ENCODE measurements at places on chromosomes 5 and 9. TPM values are rescaled to one million over a fixed set of nuclear protein-coding genes. Genes with fewer than 3 reads are reported as not detected.
A peak's percentile ranks its signal among the peaks of the same experiment; 100 is the strongest.

DNA sequence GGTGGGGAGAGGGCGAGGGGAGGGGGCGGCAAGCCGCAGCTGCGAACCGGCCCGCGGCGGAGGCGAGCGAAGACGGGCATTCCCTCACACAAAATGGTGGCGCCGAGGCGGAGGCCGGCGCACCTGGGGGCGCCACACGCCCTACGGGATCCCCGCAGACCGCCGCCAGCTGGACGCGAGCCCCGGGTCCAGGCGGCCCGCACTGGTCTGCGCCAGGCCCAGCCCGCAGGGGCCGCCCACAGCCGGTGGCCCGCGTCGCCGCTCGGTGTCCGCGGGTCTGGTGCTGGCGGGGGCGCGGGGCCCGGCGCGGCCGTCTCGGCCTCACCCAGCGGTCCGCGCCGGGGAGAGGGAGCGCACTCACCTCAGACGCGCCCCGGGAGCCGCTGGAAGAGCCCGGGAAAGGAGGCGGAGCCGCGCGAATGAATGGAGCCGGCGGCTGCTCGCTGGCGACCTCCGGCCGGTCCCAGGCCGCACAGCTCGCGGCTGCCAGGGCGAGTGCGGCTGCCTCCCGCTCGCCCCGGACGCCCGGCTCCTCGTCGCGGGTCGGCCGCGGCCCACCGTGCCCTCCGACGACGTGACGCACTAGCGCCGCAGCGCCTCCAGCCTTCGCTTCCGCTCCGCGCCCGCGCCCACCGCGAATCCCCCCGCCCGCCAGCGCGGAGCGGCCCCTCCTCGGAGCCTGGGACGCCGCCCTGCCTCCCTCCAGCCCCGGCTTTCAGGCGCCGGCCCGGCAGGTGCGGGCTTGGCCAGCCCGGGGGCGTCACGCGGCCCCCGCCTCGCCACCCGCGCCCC, at the start of gene FAM169A:
TSS of gene FAM169A (minus strand) at position 584 of the 792 bp plus-strand sequence. CDS start 24,711 bp downstream, outside the sequence.
- H3K4me1 ChIP-seq: peaks cover 16% of the 10 kb centered on the region
- H3K27ac ChIP-seq: peak within 1 kb of the TSS; percentile 23
- no peaks in the 10 kb centered on the region for H3K36me3 ChIP-seq
- no peak for DNase-seq
- peak within 1 kb of the TSS; percentile 69 for H3K4me3 ChIP-seq
- peaks cover 34% of the 10 kb centered on the region for H3K27me3 ChIP-seq

DNA sequence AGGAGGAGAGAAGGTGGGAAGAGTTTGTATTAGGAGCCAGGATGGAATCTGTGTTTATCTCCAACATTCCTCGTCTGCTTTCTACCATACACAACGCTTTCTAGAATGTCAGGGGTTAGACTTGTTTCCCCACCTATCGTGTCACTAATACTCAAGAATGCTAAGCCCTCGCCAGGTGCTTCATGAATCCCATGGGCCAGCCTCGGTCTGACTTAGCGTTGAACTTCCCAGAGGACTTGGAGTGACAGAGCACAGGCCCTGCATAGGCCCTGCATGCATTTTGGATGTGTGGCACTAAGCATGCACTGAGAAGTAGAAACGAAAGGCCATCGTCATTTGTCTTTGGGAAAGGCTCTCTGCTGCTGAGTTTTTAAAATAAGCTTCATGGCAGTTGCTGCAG, 328.7 kb downstream of the NSG2 start:
- no peak for DNase-seq
- H3K4me1 ChIP-seq: no peaks in the 10 kb centered on the region
- H3K4me3 ChIP-seq: no peak overlapping the region
- no peaks in the 10 kb centered on the region for H3K27me3 ChIP-seq

GRCh38 chr5:179608131-179608581, 15.3 kb downstream of the HNRNPH1 start:
- no peaks in the 10 kb centered on the region for H3K27me3 ChIP-seq
- H3K4me1 ChIP-seq: peaks cover 55% of the 10 kb centered on the region
- no peak overlapping the region for H3K4me3 ChIP-seq
- DNase-seq: no peak
- H3K27ac ChIP-seq: peak overlapping the region; percentile 76
- H3K36me3 ChIP-seq: peaks cover 97% of the 10 kb centered on the region

DNA sequence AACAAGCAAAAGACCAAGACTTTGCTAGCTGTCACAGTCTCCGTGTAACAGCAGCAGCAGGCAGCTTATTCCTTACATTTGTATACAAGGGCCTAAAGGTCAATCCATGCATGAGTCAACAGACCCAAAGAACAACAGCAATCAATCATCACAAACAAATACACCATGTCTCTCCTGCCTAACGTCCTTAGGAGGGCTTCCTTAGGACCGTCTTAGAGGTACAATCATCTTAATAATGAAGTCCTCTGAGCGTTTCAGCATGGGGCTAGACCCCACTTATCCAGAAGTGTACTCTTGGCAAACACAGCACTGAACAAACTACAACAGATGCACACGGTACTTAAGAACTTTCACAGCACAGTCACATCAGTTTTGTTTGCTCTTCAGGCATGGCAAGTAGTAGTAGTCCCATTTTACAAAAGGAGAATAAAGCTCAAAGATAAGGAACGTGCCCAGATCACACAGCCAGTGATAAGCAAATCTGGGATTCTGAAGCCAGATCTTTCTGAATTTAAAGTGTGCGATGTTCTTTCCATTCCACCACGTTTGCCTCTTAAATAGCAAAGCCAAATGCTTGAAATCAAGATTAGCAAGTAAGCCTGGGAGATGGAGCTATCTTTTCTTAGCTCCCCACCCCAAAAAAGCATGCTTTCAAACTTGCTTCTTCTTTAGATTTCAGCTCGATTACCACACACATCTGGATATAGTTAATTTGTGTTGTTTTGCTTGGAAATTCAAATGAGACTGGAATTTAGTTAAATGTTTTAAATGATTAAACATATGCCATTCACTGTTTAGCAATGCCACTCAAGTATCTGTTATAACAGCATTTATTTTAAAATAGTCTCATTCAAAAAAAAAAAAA, 24.2 kb downstream of the PSMB7 start:
- H3K4me1 ChIP-seq: peaks cover 8% of the 10 kb centered on the region
- no peaks in the 10 kb centered on the region for H3K27me3 ChIP-seq
- H3K36me3 ChIP-seq: no peaks in the 10 kb centered on the region
- H3K27ac ChIP-seq: no peak overlapping the region
- no peak overlapping the region for H3K4me3 ChIP-seq
- no peak for DNase-seq

Gene CNTNAP3B
- 11.0 TPM for total RNA-seq

Gene MUSK
- total RNA-seq: 1.7 TPM
